GM23338 (cell line): ENCODE measurements at places on chromosomes 5 and 9. TPM values are rescaled to one million over a fixed set of nuclear protein-coding genes. Genes with fewer than 3 reads are reported as not detected.

- H3K4me3 ChIP-seq: no peak overlapping the region
- no peaks in the 10 kb centered on the region for H3K27me3 ChIP-seq
- no peaks in the 10 kb centered on the region for H3K36me3 ChIP-seq
- H3K27ac ChIP-seq: no peak overlapping the region
These were observed 159.8 kb upstream of the CCDC152 start for GRCh38 chr5:42596817-42597216.

DNA sequence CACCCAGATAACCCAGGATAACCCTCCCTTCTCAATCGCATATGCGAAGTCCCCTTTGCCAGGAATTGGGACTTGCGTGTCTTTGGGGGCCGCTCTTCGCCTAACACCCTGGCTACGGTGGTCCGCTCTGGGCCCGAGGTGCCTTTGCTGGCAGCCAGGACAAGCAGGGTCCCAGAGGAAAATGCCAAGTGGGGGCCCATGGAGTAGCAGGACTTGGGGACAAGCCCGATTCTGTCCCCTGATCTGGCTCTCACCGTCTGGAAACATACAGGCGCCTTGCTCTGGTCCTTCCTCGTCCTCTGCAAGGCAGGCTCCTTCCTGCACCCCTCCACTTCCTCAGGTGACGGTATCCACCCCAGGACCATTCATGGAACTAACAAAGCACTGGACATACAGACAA is 78.1 kb upstream of the UNC5A start:
- H3K27ac ChIP-seq: no peak overlapping the region
- no peak for DNase-seq
- H3K27me3 ChIP-seq: no peaks in the 10 kb centered on the region
- H3K4me3 ChIP-seq: no peak overlapping the region
- H3K4me1 ChIP-seq: peaks cover 4% of the 10 kb centered on the region; the same call in 1 of the 2 replicates
- no peaks in the 10 kb centered on the region for H3K36me3 ChIP-seq

GRCh38 chr9:90259311-90260246 is 383.0 kb downstream of the DIRAS2 start:
- H3K27me3 ChIP-seq: no peaks in the 10 kb centered on the region
- no peak overlapping the region for H3K4me3 ChIP-seq
- H3K36me3 ChIP-seq: no peaks in the 10 kb centered on the region
- H3K4me1 ChIP-seq: no peaks in the 10 kb centered on the region
- no peak for DNase-seq

- peaks cover 47% of the 10 kb centered on the region for H3K4me1 ChIP-seq
- H3K4me3 ChIP-seq: no peak overlapping the region
- no peak overlapping the region for H3K27ac ChIP-seq
- no peak for DNase-seq
- no peaks in the 10 kb centered on the region for H3K36me3 ChIP-seq
These were observed 35.6 kb downstream of the WWC1 start for GRCh38 chr5:168327019-168327421.

GRCh38 chr9:137161558-137162486 is 8.0 kb downstream of the LRRC26 start:
- H3K4me3 ChIP-seq: peak overlapping the region; percentile 62
- peaks cover 2% of the 10 kb centered on the region; the same call in 1 of the 2 replicates for H3K4me1 ChIP-seq
- H3K36me3 ChIP-seq: no peaks in the 10 kb centered on the region
- H3K27me3 ChIP-seq: peaks cover 83% of the 10 kb centered on the region
- peak; percentile 73 for DNase-seq
- H3K27ac ChIP-seq: no peak overlapping the region

- no peak overlapping the region for H3K27ac ChIP-seq
- H3K4me1 ChIP-seq: no peaks in the 10 kb centered on the region
- no peaks in the 10 kb centered on the region for H3K36me3 ChIP-seq
- no peak for DNase-seq
- H3K27me3 ChIP-seq: no peaks in the 10 kb centered on the region
These were observed 382.4 kb downstream of the CDK5RAP2 start for GRCh38 chr9:120197605-120198004.

DNA sequence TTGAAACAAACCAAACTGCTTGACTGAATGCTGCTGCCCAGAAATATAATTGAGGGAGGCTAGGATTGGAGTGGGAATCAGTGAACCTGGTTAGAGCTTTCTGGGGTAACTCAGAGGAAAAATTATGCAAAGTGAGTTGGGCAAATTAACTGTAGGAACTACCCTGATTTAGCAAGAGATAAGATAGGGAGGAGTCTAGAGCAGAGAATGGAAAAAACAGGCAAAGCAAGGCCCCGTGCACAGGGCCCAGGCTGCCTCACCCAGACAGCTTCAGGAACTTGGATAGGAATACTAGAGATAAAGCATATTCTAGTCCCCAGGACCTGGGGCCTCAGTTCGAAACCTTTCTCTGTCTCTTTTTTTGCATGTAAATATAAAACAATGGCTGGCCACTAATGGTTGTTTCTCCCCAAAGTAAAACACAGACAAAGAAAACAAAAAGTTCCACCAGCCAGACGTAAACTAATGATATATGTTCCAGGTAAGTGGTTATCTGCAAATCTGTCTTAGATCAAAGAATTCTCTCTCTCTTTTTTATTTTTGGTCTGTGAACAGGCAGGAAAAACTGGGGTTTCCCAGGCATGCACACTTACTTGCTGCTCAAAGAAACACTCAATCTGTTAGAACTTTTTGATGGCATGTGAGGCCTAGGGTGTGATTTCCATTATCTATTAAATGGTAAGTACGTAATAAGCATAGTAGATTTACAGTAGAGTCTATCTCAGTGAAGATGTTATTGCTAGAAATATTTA is 168.1 kb upstream of the MAP3K1 start:
- H3K4me3 ChIP-seq: no peak overlapping the region
- no peaks in the 10 kb centered on the region for H3K27me3 ChIP-seq
- no peaks in the 10 kb centered on the region; the same call in 1 of the 2 replicates for H3K4me1 ChIP-seq
- no peaks in the 10 kb centered on the region for H3K36me3 ChIP-seq

- no peak for DNase-seq
- H3K4me3 ChIP-seq: peak overlapping the region; percentile 89
- H3K4me1 ChIP-seq: peaks cover 20% of the 10 kb centered on the region
- H3K27me3 ChIP-seq: no peaks in the 10 kb centered on the region
- H3K27ac ChIP-seq: no peak overlapping the region
These were observed 1.6 kb downstream of the GRK6 start for GRCh38 chr5:177427919-177428573.

DNA sequence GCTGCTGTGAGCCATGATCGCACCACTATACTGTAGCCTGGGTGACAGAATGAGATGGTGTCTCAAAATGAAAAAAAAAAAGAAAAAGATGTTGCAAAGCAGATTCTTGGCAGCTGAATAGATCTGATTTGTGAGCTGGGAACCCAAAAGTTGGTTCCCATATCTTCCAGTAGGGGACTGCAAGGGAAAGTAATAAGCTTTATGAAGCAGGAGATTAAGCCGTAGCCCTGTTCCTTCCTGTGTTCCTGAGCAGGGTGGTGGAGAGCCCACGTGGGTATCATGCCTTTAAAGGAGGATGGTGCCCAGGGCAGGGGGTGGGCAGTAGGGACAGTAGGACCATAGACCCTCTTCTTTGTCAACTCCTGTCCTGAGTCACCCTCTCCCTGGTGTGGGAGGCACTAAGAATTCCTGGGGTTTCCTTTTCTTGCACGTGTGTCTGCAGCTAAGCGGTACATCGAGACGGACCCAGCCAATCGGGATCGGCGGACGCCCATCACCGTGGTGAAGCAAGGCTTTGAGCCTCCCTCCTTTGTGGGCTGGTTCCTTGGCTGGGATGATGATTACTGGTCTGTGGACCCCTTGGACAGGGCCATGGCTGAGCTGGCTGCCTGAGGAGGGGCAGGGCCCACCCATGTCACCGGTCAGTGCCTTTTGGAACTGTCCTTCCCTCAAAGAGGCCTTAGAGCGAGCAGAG is 37.9 kb downstream of the STOM start:
- no peak overlapping the region for H3K4me3 ChIP-seq
- H3K27ac ChIP-seq: no peak overlapping the region
- H3K36me3 ChIP-seq: no peaks in the 10 kb centered on the region; the same call in 1 of the 2 replicates

- no peaks in the 10 kb centered on the region for H3K27me3 ChIP-seq
- H3K4me3 ChIP-seq: no peak overlapping the region
- no peaks in the 10 kb centered on the region for H3K36me3 ChIP-seq
- no peak for DNase-seq
- no peak overlapping the region for H3K27ac ChIP-seq
These were observed 90.9 kb downstream of the CARTPT start for GRCh38 chr5:71810023-71810422.

- peak; percentile 76 for DNase-seq
- no peaks in the 10 kb centered on the region for H3K36me3 ChIP-seq
- H3K27me3 ChIP-seq: peaks cover 92% of the 10 kb centered on the region
- H3K27ac ChIP-seq: no peak within 1 kb of the TSS
- peak within 1 kb of the TSS; percentile 77 for H3K4me3 ChIP-seq
These were observed at the start of gene CDKN2B-AS1 for GRCh38 chr9:21994556-21995005. TSS of gene CDKN2B-AS1 (plus strand) at chr9:21994791.

DNA sequence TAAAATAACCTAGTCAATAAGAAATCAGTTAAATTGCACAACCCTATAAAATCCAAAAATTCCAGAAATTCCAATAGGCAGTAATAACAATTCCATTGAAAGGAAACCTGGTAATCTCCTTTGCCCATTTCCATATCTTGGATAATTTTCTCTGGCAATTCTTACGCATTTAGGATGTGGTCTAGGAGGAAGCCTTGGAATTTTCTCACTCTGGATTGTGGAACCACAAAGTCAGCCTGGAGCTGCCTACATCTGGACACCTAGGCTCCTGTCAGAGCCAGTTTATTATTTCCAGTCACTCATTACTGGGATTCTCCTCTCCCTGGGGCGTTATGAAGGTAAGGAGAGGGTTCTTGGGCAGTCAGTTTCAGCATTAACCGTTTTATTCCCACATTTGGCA is 40.3 kb upstream of the GNE start:
- H3K4me3 ChIP-seq: no peak overlapping the region
- no peak for DNase-seq
- no peaks in the 10 kb centered on the region; the same call in 1 of the 2 replicates for H3K4me1 ChIP-seq
- H3K27ac ChIP-seq: no peak overlapping the region

GRCh38 chr5:56191656-56192055 is 41.5 kb downstream of the ANKRD55 start:
- no peaks in the 10 kb centered on the region for H3K36me3 ChIP-seq
- no peak overlapping the region for H3K4me3 ChIP-seq
- peaks cover 8% of the 10 kb centered on the region; the same call in 1 of the 2 replicates for H3K4me1 ChIP-seq
- DNase-seq: no peak
- no peak overlapping the region for H3K27ac ChIP-seq

DNA sequence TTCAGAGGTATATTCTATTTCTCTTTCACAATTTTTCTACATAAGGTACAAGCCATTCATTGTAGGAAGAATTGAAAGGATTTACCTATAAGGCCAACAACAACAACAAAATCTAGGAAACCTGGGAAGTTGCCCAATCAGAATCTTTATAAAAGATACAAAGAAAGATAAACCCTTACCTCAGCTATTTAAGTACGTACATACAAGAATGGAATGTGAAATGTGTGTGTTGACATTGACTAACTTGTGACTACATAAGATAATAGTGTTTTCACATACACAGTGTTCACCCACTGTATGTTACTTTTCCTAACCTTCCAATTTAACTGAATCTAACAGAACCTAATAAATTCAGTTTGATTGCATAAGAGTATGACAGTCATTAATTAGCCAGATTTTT is 154.1 kb downstream of the ADAMTS6 start:
- no peak for DNase-seq
- H3K4me3 ChIP-seq: no peak overlapping the region
- no peak overlapping the region for H3K27ac ChIP-seq
- no peaks in the 10 kb centered on the region for H3K27me3 ChIP-seq
- peaks cover 26% of the 10 kb centered on the region for H3K4me1 ChIP-seq
- no peaks in the 10 kb centered on the region for H3K36me3 ChIP-seq

GRCh38 chr5:143781993-143782520 is 29.9 kb upstream of the HMHB1 start:
- H3K36me3 ChIP-seq: no peaks in the 10 kb centered on the region
- H3K27me3 ChIP-seq: no peaks in the 10 kb centered on the region
- no peak overlapping the region for H3K4me3 ChIP-seq
- DNase-seq: no peak
- H3K27ac ChIP-seq: no peak overlapping the region
- H3K4me1 ChIP-seq: no peaks in the 10 kb centered on the region

GRCh38 chr5:40360685-40361084 is 319.0 kb upstream of the PTGER4 start:
- H3K27me3 ChIP-seq: no peaks in the 10 kb centered on the region
- no peaks in the 10 kb centered on the region for H3K4me1 ChIP-seq
- no peak for DNase-seq
- H3K4me3 ChIP-seq: no peak overlapping the region

The C1QTNF3 gene
- 0.97 and 1.7 TPM in 2 replicates for total RNA-seq

The GABBR2 gene
- 0.50 and 1.3 TPM in 2 replicates for total RNA-seq

The MAP1B gene
- 111 and 263 TPM in 2 replicates for total RNA-seq

The PCDHA13 gene
- total RNA-seq: 4.3 and 9.8 TPM in 2 replicates
